IPS DF 6.9 (cell line): ENCODE measurements at places on chromosomes 16 and 17.

- no peak for DNase-seq
Measured at GRCh38 chr16:69105501-69106361, at the start of gene HAS3. Gene HAS3 (plus strand): TSS chr16:69105653. CDS start chr16:69109396, 3,743 bp downstream.

GRCh38 chr16:12027558-12028287, 51.2 kb downstream of the SNX29 start:
- no peak for DNase-seq

GRCh38 chr17:16877099-16877498, 94.8 kb downstream of the TNFRSF13B start:
- DNase-seq: no peak

DNA sequence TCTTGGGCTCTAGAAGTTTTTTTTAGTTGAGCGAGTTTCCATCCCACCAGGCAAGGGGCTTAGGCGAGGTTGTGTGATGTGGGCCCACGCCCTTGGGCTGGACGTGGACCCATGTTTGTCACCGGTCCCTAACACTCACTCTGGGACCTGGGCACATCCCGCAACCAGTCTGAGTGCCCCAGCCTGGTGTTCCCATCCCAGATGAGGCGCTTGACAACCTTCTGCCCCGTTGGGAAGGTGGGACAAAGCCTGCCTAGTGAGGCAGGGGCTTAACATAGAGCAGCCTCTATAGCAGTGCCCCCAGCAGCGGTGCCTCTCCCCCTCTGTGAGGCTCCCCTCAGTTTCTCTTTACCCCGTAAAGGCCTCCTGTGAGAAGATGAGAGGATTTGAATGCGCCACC, 22.5 kb downstream of the CMIP start:
- DNase-seq: no peak

GRCh38 chr16:720990-721764, at the start of gene ANTKMT:
Gene ANTKMT (plus strand): TSS chr16:721146. CDS start chr16:721275, 129 bp downstream.
- DNase-seq: no peak

- DNase-seq: no peak
Measured at GRCh38 chr16:63005356-63005755, 969.1 kb upstream of the CDH8 start.

DNA sequence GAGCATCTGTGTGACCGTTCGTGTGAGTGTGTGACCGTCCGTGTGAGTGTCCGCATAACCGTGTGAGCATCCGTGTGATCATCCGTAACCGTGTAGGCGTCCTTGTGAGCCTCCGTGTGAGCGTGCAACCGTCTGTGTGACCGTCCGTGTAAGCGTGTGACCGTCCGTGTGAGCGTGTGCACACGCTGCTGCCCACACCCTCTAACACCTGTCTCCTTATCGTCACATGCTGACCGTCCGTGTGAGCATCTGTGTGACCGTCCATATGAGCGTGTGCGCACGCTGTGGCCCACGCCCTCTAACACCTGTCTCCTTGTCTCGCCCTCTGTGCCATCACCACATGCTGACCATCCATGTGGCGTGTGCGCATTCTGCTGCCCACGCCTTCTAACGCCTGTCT, 31.1 kb downstream of the NME3 start:
- DNase-seq: no peak

GRCh38 chr17:13157656-13158055, 139.8 kb upstream of the ELAC2 start:
- no peak for DNase-seq

DNA sequence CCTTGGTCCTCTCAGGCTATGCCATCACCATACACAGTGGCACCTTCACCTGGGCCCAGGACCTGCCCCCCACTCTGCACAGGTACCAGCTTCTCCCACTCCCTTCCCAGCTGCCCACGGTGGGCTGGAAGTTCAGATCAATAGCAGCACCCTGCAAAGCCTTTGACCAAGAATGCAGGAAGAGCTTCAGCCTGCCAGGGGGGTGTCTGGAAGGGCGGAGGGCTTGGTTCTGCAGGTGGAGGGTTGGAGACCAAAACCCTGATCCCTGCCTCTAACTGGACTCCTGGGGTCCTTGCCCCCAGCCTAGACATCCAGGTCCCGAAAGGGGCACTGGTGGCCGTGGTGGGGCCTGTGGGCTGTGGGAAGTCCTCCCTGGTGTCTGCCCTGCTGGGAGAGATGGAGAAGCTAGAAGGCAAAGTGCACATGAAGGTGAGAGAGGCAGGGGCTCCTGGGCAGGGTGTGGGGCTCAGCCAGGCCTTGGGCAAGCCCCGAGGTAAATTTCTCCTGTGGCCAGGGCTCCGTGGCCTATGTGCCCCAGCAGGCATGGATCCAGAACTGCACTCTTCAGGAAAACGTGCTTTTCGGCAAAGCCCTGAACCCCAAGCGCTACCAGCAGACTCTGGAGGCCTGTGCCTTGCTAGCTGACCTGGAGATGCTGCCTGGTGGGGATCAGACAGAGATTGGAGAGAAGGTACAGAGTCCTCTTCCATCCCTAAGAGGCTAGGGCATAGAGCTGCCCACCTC, 34.3 kb downstream of the ABCC3 start:
- DNase-seq: no peak

DNA sequence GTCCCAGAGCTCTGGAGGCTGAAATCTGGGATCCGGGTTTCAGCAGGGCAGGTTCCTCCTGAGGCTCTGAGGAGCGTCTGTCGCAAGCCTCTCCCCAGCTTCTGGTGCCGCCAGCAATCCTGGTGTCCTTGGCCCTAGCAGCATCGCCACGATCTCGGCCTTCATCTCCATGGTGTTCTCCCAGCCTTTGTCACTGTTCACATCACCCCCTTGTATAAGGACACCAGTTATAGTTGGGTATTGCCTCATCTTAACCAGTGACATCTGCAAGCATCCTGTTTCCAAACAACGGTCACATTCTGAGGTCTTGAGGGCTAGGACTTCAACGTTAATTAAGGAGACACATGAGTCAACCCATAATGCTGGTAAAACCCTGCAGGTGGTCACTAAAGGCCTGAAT, 2.8 kb upstream of the PPP1R27 start:
- no peak for DNase-seq

DNA sequence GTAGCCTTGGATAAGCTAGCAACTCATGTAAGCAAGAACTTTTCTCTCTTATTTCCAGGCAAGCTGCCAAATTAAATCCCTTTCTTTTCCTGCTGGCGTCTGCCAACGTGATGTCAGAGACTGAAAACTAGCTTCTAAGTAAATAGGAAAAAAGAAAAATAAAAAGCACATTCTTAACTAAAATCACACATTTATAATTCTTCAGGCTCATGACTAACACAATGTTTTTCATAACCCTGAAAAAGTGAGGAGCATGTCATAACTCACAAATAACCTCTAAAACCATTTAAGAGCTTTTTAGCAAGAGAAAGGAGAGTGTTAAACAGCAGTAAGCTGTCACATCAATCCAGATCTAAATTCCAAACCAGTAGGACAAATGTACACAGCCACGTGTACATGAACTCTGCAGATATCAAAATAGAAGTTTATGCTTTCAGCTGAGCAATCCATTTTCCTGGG, 110.0 kb downstream of the N4BP1 start:
- DNase-seq: no peak

DNA sequence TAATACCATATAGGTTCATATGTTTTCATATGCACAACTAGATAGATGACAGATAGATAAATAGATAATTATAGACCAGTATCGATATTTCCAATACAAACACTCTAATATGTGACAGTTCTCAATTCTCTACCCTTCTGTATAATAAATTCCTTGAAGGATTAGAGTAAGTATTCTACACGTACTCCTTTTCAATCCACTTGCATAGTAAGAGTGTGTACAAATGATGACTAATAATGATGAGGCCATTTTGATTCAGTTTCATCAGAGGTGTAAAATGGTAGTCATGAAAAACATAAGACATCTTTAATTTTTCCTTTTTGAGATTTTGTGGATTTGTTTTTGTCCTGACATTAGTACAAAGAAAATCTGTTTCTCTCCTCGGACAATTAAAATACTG, 188.3 kb upstream of the WSB1 start:
- DNase-seq: no peak

DNA sequence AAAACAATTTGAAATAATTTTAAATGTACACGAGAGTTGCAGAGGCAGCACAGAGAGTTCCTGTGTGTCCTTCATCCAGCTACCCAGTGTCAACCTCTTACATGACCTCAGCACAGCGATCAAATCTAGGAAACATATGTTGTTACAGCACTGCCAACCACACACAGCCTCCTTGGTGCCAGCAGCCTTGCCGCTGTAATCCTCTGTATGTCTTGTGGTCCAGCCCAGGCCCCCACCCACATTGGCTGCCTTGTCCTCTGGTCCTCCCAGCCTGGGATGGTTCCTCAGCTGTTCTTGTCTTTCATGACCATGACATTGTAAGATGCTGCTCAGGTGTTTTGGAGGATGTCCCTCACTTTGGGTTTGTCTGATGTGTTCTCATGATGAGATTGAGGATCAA, 178.0 kb downstream of the RPTOR start:
- no peak for DNase-seq

GRCh38 chr17:46264456-46265198, 30.3 kb upstream of the LRRC37A start:
- DNase-seq: no peak

DNA sequence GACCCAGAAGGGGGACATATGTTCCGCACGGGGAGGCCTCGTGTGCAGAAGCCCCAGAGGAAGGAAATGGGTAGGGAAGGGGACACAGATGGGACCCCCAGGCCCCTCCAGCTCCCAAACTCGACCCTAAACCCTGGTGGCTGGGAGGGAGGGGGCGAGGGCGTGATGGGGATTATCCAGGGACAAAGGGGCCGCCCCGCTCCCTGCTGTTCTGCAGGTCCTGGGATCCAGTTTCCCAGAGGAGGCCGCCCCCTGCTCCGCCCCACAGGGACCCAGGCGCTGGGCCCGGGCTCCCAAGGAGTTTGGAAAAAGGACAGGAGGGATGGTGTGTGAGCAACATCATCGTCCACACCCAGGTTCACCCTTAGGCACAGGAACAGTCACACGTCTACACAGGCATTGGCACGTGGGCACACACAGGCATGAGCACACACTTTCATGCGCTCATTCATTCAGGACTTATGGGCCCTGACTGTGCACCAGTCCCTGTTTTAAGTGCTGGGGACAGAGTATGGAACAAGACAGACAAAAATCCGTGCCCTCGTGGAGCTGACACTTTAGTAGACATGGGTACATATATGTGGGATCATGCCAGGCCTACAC, 12.8 kb upstream of the FBXL19 start:
- no peak for DNase-seq

DNA sequence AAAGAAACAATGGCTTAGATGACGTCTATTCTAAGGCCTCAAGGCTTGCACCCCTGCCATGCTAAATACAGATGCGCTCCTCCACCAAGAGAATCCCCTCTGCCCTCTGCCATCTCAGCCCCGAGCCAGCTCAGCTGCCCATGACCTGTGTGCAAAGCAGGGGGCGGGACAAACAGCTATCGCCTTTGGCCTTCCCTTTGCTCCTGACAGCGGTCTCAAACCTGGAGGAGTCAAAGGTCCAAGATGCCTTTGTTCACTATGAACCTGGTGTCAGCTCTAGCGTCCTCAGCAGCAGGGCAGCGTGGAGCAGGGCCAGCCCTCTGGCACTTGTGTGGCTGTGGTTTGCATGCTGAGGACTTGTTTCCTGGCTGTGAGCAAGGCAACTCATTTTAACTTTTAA, 12.3 kb downstream of the SLX4 start:
- DNase-seq: no peak

GRCh38 chr17:77778636-77779489, 179.6 kb upstream of the TNRC6C start:
- no peak for DNase-seq

GRCh38 chr16:11212798-11213196, 43.2 kb downstream of the SOCS1 start:
- no peak for DNase-seq

GRCh38 chr16:55452996-55453395, 26.0 kb upstream of the MMP2 start:
- DNase-seq: no peak

- DNase-seq: no peak
Measured at GRCh38 chr17:8015236-8015956, 13.0 kb downstream of the GUCY2D start.

DNA sequence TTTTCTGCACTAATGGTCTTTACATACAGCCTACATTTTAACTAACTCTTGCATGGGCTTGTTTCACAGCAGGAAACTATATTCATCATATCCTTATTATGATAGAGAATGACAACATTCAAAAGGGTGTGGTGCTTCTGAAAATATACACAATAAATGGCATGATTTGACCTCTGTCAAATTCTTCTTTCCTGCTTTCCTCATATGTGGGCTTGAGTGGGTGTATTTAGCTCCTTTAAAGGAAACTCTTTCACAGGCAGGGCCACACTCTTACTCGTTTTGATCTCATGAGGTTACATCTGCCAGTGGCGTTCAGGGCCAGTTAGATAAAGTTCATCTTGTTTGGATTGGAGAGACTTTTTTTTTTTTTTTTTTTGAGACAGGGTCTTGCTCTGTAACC, 6.1 kb downstream of the SLC35G3 start:
- DNase-seq: no peak

- DNase-seq: no peak
Measured at GRCh38 chr16:73289232-73289631, 241.3 kb upstream of the ZFHX3 start.

DNA sequence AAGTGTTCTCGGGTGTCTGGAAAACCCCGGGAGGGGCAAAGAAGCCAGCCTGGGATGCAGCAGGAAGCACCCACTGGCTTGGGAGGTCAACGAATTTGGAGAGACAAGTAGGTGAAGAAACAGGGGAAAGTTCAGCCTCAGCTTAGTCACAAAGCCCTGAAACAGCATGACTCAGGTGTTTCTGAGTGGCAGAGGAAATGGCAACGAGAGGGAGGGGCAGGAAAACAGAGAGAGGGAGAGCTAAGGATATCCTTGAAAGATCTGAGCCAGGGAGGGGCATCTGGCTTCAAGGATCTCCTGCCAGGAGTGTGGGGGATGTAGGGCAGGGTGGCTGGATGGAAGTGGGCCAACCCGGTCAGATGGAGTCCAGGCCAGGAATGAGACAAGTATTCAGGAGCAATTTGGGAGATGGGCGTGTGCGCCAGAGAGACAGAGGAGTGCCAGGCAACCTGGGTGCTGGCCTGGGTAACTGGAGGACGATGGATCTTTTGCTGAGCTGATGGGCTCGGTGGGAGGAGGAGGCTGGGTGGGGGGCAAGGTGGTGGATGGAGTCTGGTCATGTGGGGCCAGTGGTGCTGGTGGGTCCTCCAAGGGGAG, 27.2 kb downstream of the ABCC3 start:
- DNase-seq: no peak

- DNase-seq: no peak
Measured at GRCh38 chr16:71867939-71868338, 16.0 kb downstream of the ZNF821 start.

- no peak for DNase-seq
Measured at GRCh38 chr17:44581868-44582267, 24.6 kb downstream of the FZD2 start.

DNA sequence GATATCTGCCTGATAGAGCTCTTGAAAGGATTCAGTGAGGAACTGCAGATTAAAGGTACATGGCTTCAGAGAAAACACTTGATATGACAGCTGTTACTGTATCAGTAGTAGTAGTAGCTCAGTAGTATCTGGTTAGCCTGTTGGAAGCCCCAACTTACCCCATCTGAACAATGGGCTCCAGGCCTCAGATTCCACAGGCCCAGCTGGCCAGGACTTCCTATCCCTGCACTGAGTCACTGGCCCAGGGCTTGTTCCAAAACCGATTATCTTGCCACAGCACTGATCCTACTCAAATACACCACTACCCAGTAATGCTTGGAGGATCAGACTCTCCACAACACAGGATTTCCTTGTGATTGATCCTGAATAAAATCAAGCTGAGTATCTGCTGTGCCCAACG, 32.6 kb downstream of the DCUN1D3 start:
- no peak for DNase-seq

GRCh38 chr16:27344721-27345120, 30.9 kb downstream of the IL4R start:
- DNase-seq: no peak

GRCh38 chr17:28043296-28043695, 819 bp downstream of the NLK start:
- DNase-seq: no peak
